Stimulated activated CD4-positive, alpha-beta T cell treated with anti-CD3 and anti-CD28 coated beads, Interleukin-12 subunit alpha, Interleukin-12 subunit beta, amount 100 ng/mL, for 4 hours (primary cell): ENCODE measurements at places on chromosomes 12 and 14.

DNA sequence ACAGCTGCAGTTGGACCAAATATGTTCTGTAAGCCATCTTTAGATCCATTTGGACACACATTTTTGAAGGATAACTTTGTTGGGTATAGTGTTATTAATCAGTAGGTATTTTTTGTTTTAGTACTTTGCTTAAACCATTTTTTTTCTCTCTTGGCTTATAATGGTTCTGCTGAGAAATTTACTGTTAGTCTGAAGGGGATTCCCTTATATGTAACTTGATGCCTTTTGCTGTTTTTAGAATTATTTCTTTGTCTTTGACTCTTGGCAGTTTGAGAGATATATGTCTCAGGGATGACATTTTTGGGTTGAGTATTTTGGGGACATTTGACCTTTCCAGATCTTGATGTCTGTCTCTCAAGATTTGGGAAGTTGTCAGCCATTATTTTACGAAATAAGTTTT lies 169.8 kb downstream of the GPHN start:
- no peak for DNase-seq

DNA sequence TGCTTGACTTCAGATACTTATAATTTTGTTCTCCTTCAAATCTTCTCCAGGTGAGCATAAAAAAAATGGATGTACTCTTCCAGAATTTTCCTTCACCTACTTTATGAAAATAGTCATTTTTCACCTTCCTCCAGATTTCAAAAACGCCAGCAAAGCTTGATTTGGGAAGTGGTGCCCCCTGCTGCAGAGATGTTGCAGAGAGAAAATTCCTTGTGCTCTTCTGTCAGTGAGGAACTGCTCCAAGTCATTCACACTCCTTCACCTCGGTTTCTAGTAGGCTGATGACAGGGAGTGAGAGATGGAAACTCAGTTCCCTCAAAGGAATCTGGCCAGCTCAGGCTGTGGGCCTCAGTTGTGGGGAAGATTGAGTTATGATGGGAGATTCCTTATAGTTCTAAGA lies 24.2 kb upstream of the RNASE3 start:
- no peak for DNase-seq

DNA sequence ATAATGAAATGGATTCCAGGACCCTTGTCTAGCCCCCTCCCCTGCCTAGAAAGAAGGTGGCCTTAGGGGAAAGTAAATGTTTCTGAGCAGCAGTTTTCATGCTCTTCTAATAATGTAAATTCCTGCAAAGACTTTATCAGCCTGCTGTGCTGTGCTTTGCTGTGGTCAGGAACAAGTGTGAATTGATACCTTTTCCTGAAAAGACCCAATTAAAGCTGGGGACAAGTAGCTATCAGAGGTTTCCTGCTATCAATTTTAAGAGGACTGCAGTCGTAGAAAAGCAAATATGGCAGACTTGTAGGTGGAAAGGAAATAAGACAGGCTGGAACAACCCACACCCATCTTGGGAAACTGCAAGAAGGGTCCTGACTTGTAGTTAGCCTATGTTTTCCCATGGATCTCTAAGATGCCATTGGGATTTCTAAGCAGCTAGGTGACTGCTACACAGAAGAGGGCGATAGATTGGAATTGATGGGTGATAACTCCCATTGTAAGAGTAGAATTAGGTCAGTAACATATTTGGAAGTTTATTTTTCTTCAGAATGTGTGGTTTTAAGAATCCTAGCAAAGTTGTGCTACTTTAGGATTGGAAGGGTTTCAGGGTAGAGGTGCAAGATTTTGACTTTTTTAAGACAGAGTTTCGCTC lies 3.1 kb downstream of the DYNLL1 start:
- DNase-seq, result no peak

DNA sequence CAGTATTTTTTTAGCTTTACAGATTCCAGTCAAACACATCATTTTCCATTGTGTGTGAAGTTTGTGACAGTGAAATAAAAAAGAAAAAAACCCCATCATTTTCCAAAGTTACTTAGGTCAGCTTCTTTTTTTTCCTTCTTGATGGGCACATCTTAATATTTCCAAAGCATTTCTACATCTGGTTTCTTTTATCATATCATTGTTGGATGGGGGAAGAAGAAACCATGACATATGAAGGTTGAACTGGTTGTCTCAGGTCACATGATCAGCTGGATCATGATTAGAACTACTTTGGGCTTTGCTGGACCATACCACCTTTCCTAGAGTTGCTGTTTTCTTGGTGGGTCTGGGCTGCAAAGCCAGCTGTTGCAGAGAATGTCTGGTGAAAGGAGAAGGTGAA lies 59.8 kb downstream of the FOS start:
- no peak for DNase-seq

DNA sequence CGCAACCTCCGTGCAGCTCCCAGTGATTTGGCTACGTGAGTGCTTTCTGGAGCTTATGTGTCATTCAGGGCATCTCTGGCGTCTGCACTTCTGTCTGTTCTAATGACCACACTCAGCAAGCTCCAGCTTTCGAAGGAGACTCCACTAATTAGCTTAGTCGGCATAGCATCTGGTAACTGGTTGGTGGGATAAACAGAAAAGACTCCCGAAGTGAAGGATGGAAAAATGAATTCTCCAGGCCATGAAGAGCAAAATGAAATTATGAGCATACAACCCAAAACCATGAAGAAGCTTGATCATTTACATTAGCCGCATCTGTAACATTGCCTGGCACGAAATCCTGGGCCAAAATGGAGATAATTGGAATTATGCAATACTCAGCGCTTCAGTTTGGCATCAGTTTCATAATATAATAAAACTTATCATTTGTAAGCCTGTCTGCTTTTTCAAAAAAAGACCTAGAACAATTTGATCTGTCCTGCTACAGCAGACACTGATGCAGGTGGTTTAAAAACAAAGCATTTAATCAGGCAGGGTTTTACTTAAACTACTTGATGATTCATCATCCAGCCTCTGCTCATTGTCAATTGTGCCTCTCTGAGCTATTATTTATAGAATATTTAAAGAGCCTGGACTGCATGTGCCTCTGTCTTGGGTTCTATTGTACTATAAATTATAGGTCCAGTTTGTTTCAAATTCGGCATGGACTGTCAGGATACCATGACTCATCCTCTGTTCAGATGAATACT lies 87.4 kb downstream of the SYT1 start:
- DNase-seq, result no peak

GRCh38 chr12:12714276-12715021 lies 2.7 kb upstream of the CDKN1B start:
- peak; percentile 16 for DNase-seq

- DNase-seq, result no peak
Observed at GRCh38 chr12:105272814-105273416, 36.9 kb upstream of the APPL2 start.
